ENCODE measurements at places on chromosomes 12 and 14. TPM values are rescaled to one million over a fixed set of nuclear protein-coding genes. Genes with fewer than 3 reads are reported as not detected.

The KRT82 gene
- not detected for total RNA-seq

The NPFF gene
- total RNA-seq = not detected

The INHBC gene
- total RNA-seq = 0.05 TPM

The PAN2 gene
- total RNA-seq = 16.2 TPM

The KERA gene
- total RNA-seq = not detected

The EFS gene
- total RNA-seq = not detected

The STXBP6 gene
- 1.9 TPM for total RNA-seq

The ASCL1 gene
- not detected for total RNA-seq

All from A549 treated with CORT108297 at 1 μM for 4 hours (cell line).